ENCODE measurements at places on chromosomes 4 and X.

DNA sequence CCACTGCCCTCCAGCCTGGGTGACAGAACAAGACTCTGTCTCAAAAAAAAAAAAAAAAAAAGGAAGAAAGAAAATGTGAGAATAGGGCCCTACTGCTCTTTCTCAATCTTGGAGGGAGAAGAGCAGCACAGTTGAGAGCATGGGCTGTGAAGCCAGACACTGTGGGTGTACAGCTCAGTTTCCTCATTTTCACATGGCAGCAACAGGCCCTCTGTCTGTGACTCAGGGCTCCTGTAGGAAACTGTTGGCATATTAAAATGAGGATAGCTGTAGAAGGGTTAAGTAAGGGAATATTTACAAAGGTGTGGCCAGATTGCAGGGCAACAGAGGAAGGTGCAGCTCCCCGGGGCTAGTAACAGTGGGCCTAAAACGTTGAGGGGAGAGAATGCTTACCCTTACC, 3.4 kb downstream of the AKAP14 start:
- DNase-seq = no peak

- DNase-seq = no peak
Measured at GRCh38 chrX:33333271-33333670, 121.9 kb upstream of the DMD start.

DNA sequence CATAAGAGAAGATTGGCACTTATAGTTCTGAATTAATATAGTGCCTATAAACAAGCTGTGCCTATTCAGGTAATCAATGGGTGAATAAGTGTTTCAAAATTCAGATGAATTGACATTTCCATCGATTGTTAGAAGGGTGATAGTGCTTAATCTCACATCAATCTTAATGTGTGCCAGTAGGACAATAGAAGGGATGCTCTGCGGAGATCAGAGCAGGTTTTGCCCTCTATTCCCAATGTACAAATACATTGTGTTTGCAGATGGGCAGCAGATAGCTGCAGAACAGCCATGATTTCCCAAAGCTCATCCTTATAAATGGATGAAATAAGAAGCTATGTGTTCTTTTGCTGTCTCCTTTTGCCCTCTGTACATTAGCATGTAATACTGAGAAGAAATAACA, 7.2 kb downstream of the MAB21L2 start:
- DNase-seq = no peak

DNA sequence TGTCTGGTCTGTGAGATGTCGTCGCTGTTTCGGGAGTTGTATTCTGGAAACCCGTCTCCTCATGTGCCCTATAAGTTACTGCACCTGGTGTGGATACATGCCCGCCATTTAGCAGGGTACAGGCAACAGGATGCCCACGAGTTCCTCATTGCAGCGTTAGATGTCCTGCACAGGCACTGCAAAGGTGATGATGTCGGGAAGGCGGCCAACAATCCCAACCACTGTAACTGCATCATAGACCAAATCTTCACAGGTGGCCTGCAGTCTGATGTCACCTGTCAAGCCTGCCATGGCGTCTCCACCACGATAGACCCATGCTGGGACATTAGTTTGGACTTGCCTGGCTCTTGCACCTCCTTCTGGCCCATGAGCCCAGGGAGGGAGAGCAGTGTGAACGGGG, 1.4 kb downstream of the USP27X start:
- DNase-seq = no peak
